Stimulated activated CD4-positive, alpha-beta T cell treated with anti-CD3 and anti-CD28 coated beads, TNF-alpha, amount 100 ng/mL, for 24 hours (primary cell): ENCODE measurements at places on chromosomes 1 and 21.

GRCh38 chr1:244361764-244362473, 89.8 kb downstream of the ADSS2 start:
- no peak for DNase-seq

DNA sequence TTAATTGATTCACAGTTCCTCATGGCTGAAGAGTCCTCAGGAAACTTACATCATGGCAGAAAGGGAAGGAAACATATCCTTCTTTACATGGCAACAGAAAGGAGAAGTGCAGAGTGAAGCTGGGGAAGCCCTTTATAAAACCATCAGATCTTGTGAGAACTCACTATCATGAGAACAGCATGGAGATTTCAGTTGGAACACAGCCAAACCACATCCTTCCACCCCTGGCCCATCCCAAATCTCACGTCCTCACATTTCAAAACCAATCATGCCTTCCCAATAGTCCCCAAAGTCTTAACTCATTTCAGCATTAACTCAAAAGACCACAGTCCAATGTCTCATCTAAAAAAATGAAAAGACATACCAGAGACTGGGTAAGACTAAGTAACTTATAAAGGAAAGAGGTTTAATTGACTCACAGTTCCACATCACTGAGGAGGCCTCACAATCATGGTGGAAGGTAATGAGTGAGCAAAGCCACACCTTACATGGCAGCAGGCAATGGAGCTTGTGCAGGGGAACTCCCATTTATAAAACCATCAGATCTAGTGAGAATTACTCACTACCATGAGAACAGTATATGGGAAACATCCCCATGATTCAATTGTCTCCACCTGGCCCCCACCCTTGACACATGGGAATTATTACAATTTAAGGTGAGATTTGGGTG, 105.2 kb downstream of the MRPL39 start:
- peak; percentile 61 for DNase-seq

GRCh38 chr1:162458236-162458635, 39.4 kb upstream of the UHMK1 start:
- DNase-seq: no peak

DNA sequence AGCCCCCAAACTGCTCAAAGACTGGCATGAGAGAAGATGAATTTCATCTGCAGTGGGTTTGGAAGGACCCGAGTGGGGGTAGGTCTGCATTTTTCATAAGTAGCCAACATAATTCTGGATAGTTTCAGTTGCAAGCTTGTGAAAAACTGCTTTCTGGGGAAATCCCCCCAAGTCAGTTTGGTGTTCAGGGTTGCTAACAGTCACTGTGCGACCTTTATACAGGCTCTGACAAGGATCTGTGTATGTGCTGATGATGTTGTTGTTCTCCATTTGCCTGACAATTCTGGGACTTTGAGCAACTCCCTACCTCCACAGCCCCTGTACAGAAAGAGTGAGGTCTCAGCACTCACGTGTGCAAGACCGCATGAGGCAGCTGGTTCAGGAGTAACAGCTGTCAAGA, 87.9 kb downstream of the SUSD4 start:
- DNase-seq: no peak

- DNase-seq: no peak
These were observed 357.2 kb downstream of the COL11A1 start for GRCh38 chr1:102751111-102751510.

GRCh38 chr1:30417701-30418046, 305.7 kb downstream of the MATN1 start:
- no peak for DNase-seq

- DNase-seq: no peak
These were observed 154.4 kb downstream of the SETD4 start for GRCh38 chr21:35905963-35906345.

DNA sequence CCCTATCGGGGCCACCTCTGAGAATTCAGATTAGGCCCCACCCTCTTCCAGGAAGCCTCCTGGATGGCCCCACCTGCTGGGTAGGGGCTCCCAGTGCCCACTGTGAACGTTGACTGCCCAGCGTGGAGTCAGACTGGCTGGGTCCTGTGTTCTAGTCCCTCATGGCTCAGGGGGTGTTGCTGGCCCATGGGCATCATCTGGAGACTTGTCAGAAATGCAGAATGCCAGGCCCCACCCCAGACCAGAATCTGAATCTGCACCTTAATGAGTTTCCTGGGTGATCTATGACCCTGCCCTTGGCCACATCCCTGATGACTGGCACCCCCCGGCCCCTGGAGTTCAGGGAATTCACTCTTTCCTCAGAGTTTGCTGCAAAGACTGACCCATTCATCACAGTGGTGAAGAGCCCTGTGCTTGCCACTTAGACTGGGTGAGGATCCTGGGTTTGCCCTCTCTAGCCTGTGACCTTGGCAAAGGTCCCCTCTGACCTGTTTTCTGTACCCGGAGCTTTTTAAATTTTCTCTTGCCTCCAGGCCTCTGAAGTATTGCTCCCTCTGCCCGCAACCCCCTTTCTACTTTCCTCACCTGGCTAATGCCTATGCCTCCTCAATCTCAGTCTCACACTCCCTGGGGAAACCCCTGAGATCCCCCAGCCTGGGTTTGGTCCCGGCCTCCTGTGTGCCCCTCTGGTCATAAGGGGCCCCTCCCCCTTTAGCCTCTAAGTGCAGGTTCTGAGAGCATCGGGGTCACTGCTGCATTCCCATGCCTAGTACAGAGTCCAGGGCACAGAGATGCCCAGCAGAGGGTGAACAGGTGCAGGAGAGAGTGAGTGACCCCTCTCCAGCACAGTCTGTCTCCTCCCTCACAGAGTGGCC, 184.2 kb downstream of the MATN1 start:
- DNase-seq: no peak

DNA sequence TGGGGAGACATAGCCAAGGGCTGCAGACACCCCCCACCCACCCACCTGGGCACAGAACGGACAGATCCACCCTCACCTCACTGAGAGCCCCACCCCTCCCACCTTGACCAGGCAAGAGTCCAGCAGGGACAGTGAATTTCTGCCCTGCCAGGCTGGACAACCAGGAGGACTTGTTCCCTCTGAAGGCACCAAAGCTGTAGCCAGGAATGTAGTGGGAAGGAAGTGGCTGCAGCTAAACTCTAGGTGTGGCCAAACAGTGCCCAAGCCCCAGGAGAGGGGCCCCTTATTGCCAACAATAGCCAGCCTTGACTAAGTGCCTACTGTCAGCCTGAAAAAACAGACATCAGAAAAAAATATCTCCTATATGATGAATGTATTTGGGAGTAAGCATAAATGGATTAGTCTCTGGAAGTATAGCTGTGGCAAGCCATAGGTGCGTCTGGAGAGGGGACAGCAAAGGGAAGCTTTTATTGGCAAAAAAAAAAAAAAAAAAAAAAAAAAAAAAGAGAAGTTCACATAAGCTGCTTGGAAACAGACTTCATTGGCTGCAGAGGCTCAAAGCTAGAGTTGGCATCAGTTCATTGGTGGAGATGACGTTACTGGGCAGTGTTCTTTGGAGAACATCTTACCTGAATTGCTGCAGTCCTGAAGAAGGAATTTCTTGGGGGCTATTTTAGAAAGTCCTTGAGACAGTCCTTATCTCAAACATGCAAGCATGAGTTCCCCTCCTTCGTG, 64.1 kb upstream of the TMEM51 start:
- no peak for DNase-seq

GRCh38 chr1:203799157-203799556, 3.7 kb downstream of the ZBED6 start:
- no peak for DNase-seq

- DNase-seq: no peak
These were observed 3.3 kb upstream of the CACYBP start for GRCh38 chr1:174996476-174996875.

DNA sequence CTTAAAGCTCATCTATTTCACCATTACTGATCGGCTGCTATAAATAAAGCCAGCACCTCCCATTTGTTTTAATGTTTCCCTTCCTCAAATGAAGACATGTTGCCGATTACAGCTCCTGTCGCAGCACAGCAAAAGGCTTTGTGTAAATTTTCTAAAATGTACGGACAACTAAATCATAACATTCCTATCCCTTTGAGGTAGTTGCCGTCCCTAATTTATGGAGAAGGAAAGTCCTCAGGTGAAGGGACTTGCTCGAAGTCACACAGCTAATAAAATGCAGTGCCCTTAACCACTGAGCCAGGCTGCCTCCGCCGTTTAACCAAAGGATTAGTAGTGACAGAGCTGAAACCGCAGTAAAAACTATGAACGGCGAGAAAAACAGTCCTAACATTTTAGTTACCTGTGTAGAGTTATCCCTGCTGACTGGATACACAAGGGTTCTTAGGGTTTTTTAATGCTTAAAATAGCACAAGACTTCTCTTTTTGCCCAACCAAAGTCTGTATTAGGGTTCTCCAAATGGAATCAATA, 871 bp downstream of the PINK1 start:
- DNase-seq: no peak

DNA sequence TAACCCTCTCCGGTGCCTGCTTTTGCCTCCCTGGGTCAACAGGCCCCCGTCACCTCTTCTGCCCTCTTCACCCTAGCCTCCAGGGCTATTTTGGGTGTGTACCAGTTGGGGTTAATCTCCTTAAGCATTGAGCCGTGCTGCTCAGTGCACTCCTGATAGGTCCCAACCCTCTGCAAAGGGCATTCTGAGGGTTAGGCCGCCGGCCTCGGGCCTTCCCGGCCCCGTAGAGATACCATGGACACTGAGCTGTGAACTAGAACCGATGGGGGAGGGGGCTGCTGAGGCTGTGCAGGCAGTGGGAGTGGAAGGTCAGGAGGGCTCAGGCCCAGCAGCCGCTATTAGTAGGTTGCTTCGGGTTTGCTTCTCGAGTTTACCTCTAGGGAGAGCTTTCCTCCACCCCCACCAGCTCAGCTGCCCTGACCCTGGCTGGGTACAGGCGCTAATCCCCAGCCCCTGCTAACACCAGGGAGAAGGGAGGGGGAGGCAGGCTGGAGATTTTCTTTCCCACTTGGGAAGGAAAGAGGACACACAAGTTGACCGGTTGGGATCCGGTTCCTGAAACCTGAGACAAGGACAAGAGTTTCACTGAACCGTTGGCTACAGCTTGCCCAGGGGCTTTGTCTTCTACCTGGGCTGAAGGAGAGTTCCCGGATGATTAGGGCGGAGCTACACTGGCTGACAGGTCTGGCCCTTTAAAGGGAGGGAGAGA, 4.8 kb downstream of the LMOD1 start:
- DNase-seq: no peak

GRCh38 chr1:230414102-230414501, 12.0 kb downstream of the PGBD5 start:
- no peak for DNase-seq

DNA sequence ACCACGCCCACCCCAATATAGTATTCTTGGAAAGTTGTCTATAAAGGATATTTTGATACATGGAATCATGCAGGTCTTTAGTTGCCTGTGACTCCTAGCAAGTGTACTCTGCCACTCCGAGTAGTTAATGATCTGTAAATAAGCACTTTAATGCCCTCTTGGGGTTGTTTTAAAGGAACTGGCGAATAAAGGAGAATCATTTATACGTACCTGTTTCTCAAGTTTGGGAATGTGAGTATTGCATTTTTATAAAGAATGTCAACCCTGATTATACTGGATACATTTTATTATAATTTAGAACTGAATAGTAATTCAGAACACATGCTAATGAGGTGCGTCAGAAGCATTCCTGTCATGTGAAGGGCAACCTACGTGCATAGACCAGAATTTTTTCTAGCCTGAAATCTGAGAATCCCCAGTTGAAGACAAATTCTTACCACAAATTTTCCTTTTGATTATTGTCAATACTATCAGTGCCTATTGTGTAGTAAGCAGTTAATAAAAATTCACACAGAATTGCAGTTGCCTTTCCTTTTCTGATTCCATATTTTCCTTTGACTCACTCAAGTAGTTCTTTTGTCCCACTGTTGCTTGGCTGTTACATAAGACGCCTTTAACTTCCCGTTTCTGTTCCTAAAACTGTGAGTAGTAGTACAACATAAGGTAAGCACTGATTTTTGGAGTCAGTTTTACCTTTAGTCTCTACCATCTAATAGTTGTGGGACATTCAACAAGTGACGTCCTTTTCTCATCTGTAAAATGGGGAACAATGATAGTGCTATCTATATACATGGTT, 5.1 kb downstream of the AHCYL1 start:
- DNase-seq: no peak

- no peak for DNase-seq
These were observed 23.5 kb upstream of the C1orf174 start for GRCh38 chr1:3923378-3924185.

- DNase-seq: no peak
These were observed 285.6 kb upstream of the FMN2 start for GRCh38 chr1:239805851-239806772.

- no peak for DNase-seq
These were observed 10.4 kb downstream of the DTL start for GRCh38 chr1:212045981-212046380.

DNA sequence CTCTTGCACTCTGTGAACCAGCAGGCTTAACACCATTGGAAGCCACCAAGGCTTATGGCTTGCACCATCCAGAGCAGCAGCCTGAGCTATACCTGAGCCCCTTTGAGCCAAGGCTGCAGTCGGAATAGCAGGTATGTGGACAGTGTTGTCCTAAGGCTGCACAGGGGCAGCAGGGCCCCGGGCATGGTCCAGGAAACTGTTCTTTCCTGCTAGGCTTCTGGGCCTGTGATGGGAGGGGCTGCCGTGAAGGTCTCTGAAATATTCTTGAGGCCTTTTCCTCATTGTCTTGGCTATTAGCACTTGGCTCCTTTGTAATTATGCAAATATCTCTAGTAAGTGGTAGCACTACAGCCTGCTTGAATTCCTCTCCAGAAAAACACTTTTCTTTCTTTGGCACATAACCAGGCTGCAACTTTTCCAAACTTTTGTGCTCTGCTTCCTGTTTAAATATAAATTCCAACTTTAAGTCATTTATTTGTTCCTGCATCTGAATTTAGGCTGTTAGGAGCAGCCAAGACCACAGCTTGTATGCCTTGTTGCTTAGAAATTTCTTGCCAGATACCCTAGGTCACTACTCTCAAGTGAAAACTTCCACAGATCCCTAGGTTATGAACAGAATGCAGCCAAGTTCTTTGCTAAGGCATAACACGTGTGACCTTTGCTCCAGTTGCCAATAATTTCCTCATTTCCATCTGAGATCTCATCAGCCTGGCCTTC, 5.2 kb downstream of the KRTAP20-4 start:
- no peak for DNase-seq

DNA sequence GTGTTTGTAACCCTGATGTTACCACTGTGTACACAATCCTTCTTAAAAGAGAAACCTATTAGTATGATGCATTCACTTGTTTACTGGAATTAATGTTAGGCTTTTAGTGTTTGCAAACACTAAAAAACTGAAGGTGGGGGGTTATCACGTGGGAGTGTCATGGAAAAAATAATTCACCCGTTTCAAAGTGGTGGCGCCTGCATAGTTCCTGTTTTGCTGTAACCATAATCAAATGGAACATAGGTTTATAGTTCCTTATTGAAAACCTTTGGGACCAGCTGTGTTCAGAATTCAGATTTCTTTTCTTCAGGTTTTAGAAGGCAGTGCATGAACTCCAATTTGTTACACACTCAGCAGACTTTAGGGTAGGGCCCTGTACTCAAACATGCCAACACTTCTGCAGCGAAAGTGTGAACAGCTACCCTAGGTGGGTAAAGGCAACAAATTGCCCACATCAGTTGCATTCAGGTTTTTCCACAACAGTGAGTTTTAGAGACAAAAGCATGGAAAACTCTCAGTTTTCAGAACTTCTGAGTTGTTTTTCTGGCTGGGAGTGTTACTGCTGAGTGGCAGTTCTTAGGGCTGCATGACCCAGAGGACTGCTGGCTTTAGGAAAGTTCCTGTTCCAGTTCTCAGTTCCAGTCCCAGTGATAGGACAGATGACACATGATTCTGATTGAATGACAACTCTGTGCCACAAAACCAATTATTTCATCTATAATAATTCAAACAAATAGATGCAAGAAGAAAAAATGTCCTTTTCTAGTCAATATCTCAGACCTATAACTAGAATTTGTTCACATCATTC, 29.1 kb upstream of the IVNS1ABP start:
- no peak for DNase-seq
